Right atrium auricular region (tissue), 2 donors: ENCODE measurements at places on chromosomes 12 and 14.

DNA sequence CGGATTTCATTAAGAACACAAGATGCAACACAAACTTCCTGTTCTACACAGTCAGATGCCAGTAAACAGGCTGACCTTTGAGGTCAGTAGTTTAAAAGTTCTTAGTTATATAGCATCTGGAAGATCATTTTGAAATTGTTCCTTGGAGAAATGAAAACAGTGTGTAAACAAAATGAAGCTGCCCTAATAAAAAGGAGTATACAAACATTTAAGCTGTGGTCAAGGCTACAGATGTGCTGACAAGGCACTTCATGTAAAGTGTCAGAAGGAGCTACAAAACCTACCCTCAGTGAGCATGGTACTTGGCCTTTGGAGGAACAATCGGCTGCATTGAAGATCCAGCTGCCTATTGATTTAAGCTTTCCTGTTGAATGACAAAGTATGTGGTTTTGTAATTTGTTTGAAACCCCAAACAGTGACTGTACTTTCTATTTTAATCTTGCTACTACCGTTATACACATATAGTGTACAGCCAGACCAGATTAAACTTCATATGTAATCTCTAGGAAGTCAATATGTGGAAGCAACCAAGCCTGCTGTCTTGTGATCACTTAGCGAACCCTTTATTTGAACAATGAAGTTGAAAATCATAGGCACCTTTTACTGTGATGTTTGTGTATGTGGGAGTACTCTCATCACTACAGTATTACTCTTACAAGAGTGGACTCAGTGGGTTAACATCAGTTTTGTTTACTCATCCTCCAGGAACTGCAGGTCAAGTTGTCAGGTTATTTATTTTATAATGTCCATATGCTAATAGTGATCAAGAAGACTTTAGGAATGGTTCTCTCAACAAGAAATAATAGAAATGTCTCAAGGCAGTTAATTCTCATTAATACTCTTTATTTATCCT lies 13.5 kb downstream of the PTGER2 start:
- DNase-seq, result no peak

DNA sequence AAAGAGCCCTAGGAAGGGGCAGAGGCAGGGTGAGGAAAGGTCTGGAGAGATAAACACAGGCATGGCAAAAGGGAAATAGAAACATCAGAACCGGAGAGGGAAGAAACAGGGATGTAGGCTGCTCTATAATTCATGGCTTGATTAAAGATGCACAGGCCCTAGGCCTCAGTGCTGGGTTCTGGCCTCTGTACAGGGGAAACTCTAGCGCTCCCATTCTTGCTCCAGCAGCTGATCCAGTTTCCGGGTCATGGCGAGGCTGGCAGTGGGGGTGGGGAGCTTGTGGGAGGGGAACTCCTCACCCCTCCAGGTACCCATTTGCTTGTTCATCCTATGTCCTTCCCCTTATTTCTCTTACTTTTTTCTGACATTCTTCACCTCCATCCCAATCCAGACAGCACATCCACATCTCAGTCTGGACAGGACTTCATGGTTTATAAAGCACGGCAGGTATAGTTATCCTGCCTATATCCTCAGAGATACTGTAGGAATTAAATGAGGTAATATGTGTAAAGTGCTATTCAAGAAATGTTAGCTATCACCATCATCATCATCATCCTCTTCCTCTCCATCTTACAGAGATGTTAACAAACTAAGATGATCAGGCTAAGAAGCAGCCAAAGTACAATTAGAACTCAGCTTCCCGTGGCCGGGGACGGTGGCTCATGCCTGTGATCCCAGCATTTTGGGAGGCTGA lies 8.0 kb upstream of the GPR84 start:
- DNase-seq, result no peak

- no peak for DNase-seq
Observed at GRCh38 chr14:56002876-56003625, 115.2 kb upstream of the PELI2 start.

GRCh38 chr14:50667684-50667995 lies 466 bp downstream of the SAV1 start:
- no peak for DNase-seq

- DNase-seq, result no peak
Observed at GRCh38 chr12:32522331-32523221, 123.2 kb downstream of the FGD4 start.

GRCh38 chr14:104926619-104927431 lies 2.1 kb downstream of the PLD4 start:
- DNase-seq, result no peak

GRCh38 chr12:84727961-84728360 lies 184.6 kb downstream of the SLC6A15 start:
- no peak for DNase-seq

GRCh38 chr14:105046891-105047282 lies 18.3 kb downstream of the GPR132 start:
- DNase-seq, result no peak

DNA sequence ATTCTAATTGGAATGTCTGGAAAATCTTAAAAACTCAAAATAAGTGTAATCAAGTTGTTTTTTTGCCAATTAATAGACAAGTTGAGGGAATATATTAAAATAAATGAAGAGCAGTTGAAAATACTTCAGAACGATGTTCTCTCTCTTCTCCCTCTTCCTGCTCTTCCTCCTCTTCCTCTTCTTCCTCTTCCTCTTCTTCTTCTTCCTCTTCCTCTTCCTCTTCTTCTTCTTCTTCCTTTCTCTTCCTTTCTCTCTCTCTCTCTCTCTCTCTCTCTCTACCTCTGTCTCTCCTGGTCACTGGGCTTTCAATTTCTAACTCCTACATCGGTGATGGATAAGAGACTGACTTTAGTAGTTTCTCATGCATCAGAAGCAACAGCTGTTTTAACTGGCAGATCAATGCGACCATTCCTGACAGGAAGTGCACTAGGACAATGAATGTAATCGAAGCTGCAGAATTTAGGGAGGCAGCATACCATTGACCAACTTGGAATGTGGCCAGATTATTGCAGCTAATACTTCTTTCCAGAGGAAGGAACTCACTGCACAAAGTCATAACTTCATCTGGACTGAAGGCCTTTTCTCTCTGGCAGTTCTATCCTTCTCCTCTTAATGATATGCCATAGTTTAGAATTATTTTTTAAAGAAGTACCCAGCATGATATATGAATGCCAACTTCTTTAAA lies 13.8 kb upstream of the TMTC2 start:
- DNase-seq, result no peak

DNA sequence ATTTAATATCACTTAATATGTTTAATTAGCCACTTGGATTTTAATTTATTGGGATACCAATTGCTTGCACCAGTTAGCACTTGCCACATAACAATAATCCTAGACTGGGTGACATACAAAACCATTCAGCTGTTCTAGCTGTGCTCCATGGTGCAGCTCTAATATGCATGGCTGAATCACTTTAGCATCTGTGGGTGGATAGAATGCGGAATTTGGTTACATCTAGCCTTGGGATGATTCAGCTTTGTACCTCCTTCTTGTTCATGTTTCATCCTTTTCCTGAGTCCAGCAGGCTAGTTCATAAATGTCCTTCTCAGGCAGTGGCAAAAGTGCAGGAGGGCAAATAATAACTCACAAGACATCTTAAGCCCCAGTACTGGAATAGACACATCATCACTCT lies 1263.0 kb downstream of the LRFN5 start:
- DNase-seq, result no peak

DNA sequence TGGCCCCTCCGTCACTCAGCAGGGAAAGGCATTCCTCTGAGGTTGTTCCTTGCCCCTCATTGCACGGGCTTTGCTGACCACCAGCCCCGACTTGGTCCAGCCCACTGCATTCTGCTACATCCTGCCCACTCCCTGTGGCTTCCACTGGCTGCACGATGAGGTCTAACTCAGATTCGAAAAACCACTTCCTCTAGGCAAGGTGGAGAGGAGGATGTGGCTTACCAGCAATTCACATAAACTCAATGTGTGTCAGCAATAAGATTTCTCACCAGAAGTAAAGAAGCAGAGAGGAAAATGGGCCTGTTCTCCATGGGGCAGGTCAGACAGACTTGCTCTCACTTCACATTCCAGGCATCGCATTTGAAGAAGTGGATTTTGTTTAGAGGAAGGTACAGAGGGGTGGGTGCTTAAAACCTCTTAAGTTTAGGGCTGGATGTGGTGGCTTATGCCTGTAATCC lies 14.7 kb downstream of the GPR68 start:
- no peak for DNase-seq
